ENCODE measurements at places on chromosomes 16 and 17.

GRCh38 chr17:80706463-80706867, 161.8 kb downstream of the RPTOR start:
- no peak for DNase-seq

- DNase-seq = no peak
These were observed 610 bp downstream of the C16orf74 start for GRCh38 chr16:85750146-85750826.

DNA sequence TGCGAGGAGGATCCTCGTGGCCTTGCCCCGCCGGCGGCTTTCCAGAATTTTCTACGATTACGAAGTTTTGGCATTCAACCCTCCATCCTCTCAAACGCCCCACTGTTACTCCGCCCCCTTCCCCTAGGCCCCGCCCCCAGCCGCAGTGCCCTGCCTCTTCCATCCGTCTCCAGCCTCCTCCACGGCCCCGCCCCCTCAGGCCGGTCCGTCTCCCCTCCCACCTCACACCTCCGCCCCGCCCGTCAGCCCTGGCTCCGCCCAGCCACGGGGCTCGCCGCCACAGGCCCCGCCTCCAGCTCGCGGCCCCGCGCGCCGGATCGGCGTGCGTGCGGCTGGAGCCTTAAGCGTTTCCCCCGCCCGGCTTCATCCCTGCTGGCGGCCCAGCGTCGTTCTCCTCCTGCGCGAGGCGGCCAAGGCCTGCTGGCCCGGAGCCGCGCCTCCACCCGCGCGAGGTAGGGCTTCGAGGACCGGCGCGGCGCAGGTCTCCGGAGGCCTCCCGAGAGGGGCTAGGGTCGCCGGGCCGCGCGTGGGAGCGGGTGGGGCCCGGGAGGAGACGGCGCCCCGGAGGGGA, at the start of the genes C17orf67 and DGKE:
C17orf67 (minus strand) TSS at position 112 of the 571 bp plus-strand sequence. CDS start 18,110 bp downstream, outside the sequence.
DGKE (plus strand) TSS at position 343 of the 571 bp plus-strand sequence. CDS start 645 bp downstream, outside the sequence.
- DNase-seq = peak; percentile 99

DNA sequence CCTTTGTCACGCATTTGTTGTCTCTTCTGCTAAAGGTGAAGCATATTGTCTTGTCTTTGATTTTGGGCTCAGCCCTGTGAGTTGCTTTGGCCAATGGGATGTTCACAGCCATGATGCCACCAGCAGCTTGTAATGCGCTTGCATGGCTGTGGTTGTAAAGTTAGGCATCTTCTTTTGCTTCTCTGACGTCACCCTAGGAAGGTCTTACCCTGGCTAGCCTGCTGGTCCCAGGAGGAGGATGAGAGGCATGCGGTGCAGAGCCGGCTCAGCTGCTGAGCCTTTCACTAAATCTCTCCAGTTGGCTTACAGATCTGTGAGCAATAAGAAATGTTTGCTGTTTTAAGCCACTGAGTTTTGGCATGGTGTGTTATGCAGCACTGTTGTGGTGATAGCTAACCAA, 40.8 kb downstream of the IRX6 start:
- DNase-seq = no peak

- DNase-seq = no peak
These were observed 375.6 kb upstream of the SALL1 start for GRCh38 chr16:51526621-51527020.

DNA sequence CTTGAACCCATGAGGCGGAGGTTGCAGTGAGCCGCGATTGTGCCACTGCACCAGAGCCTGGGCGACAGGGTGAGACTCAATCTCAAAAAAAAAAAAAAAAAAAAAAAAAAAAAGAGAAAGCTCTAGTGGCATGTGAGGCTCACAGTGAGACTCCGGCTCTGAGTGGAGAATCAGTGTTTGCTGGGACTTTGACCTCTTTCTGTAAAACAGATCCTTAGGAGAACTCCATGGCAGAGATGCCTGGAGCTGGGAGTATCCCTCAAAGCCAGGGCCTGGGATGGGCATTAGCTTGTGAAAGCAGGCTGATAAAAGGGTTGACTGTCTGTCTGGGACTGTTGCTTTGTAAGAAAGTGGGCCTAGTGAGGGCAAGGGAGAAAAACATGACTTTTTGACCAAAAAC, 46.4 kb downstream of the ZNF207 start:
- no peak for DNase-seq

GRCh38 chr17:35809855-35810461, 674 bp downstream of the TAF15 start:
- no peak for DNase-seq

DNA sequence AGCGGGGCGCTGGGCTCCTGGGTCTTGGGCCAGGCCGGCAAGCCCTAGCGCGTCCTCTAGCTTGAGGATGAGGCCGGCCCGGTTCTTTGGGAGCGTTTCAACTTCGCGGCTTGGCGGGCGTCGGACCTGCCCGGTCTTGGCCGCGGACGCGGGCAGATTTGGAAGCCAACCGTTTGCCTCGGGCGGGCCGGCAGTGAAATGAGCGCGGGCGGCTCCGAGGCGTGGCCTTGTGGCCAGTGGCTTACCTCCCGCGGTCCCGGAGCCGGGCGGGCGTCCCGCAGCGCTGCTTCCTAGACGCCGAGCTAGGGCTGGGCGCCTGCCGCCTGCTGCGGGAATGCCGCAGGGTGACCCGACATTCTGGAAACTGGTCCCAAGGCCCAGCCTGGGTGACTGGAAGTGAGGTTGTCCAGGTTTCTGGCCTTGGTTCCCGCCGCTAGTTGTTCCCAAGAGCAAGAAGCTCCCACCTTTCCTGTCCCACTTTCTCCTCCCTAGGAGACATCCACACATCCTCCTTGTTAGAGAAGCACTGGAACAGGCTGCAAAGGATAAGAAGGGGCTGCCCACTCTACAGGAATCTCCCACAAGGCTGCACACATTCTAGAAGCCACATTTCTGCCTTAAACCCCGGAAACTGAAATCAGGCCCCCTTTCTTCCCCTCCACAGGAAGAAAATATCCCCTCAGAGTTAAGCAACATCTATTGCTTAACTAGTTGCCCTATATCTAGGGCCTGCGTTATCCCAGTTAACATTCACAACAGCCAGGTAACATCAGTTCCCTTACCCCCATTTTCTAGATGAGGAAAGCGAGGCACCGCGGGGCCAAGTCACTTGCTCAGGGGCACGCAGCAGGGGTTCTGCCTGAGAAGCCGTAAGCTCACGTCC, 4.5 kb upstream of the CBX8 start:
- DNase-seq = no peak

Data from activated T-cell treated with anti-CD3 and anti-CD28 coated beads for 1 hour (primary cell).